ENCODE measurements at places on chromosomes 3 and 15. TPM values are rescaled to one million over a fixed set of nuclear protein-coding genes. Genes with fewer than 3 reads are reported as not detected.

Gene LRTM1
- total RNA-seq: not detected

DNA sequence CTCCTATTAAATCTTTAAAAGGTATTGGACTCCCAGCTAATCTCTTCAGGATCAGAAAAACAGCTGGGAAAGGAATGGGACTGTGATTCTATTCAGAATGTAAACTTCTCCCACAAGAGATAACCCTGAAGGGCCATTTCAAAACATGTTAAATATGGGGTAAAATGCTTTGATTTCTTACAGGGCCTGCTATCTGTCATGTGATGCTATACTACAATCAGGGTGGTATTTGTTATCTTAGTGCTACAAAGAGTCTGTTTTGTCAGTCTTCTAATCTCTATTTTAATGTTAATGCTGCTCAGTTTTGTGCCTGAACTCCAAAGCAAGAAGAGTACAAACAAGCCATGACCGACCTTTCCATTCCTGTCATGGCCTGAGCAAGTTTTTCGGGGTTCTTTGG is 186.9 kb downstream of the TBC1D5 start:
- no peak overlapping the region for H3K27ac ChIP-seq
- no peaks in the 10 kb centered on the region for H3K27me3 ChIP-seq
- no peaks in the 10 kb centered on the region for H3K36me3 ChIP-seq
- DNase-seq: no peak
- no peaks in the 10 kb centered on the region for H3K4me1 ChIP-seq
- H3K4me3 ChIP-seq: no peak overlapping the region

DNA sequence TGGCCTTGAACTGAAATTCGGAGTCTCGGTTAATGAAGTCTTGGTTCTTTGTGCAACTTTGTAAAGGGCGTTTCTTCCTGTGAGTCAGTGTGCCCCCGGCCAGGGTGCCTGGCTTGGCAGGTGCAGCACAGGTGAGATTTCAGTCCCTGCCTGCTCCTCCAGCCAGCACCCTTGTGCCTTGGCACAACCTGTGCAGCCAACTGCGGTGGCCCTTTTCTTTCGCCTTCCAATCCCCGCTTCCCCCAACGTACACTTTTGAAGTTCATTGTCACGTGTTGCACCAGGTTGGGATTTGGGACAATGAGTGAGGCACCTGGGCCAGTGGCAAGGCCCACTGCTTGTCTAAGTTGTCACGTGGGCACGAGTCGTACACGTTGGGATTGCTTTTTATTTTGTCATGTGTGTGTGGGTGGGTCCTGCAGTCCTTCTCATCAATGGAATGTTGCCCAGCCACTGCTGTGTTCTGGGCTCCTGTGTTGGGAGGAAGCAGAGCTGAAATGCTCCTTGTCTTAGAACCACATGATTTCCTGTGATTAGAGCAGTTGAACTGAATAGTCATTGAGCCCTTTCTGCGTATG is 242.9 kb upstream of the BHLHE40 start:
- H3K4me3 ChIP-seq: no peak overlapping the region
- no peaks in the 10 kb centered on the region for H3K27me3 ChIP-seq
- H3K27ac ChIP-seq: peak overlapping the region; percentile 62
- H3K36me3 ChIP-seq: peaks cover 4% of the 10 kb centered on the region

Gene THRB
- 19.7 TPM for total RNA-seq

- DNase-seq: no peak
- H3K4me1 ChIP-seq: peaks cover 9% of the 10 kb centered on the region
- H3K27me3 ChIP-seq: no peaks in the 10 kb centered on the region
- no peaks in the 10 kb centered on the region for H3K36me3 ChIP-seq
- H3K27ac ChIP-seq: no peak overlapping the region
These were observed 58.0 kb downstream of the CMTM8 start for GRCh38 chr3:32296251-32297204.

GRCh38 chr3:9172851-9173321 is 76.6 kb downstream of the SRGAP3 start:
- H3K4me3 ChIP-seq: no peak overlapping the region
- H3K36me3 ChIP-seq: no peaks in the 10 kb centered on the region
- peaks cover 8% of the 10 kb centered on the region for H3K4me1 ChIP-seq
- H3K27me3 ChIP-seq: no peaks in the 10 kb centered on the region
- no peak overlapping the region for H3K27ac ChIP-seq
